Activated gamma-delta T cell treated with anti-CD3 and anti-CD28 coated beads, Interleukin-2, amount 50 U/mL, for 16 hours (primary cell): ENCODE measurements at places on chromosomes 4 and X.

GRCh38 chr4:53500546-53500945 lies 90.7 kb downstream of the LNX1 start:
- no peak for DNase-seq

- DNase-seq, result no peak
These were observed 24.9 kb upstream of the MTM1 start for GRCh38 chrX:150543230-150544155.

GRCh38 chr4:183099537-183100297 lies 660 bp downstream of the WWC2 start:
- no peak for DNase-seq

DNA sequence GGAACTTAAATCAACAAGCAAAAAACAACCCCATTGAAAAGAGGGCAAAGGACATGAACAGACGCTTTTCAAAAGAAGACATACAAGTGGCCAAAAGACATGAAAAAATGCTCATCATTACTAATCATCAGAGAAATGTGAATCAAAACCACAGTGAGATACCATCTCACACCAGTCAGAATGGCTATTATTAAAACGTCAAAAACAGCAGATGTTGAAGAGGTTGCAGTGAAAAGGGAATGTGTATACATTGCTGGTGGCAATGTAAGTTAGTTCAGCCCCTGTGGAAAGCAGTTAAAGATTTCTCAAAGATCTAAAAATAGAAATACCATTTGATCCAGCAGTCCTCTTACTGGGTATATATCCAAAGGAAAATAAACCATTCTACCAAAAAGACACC lies 22.6 kb downstream of the RTL9 start:
- DNase-seq, result no peak

- DNase-seq, result no peak
These were observed 37.7 kb downstream of the SOX3 start for GRCh38 chrX:140467211-140467610.

GRCh38 chrX:111159232-111159631 lies 63.2 kb downstream of the PAK3 start:
- DNase-seq, result no peak

GRCh38 chrX:113828470-113828869 lies 755.4 kb upstream of the HTR2C start:
- no peak for DNase-seq

DNA sequence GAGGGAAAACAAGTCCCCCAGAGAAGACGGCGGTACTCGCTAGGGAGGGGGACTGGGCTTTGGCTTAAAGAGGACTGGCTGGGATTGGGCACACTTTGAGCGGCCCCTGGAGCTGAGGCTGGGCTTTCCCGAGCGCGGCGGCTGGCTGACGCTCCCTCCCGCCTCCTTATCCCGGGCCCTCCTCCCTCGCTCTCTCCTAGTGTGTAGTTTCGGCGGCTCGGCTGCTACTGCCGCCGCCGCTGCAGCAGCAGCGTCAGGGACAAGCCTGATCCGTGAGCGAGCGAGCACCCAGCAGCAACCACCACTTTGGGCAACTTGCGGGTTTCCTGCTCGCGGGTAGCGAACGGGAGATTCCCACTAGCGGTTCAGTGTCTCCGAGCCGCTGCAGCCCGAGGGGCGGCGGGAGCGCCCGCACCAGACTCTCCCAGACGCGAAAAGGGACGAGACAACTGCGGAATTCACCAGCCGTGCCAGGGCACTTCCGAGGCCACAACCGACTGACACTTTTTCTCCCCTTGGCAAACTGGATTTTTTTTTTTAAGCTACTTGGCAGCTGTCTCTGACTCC lies 632 bp upstream of the PCDH7 start:
- no peak for DNase-seq

DNA sequence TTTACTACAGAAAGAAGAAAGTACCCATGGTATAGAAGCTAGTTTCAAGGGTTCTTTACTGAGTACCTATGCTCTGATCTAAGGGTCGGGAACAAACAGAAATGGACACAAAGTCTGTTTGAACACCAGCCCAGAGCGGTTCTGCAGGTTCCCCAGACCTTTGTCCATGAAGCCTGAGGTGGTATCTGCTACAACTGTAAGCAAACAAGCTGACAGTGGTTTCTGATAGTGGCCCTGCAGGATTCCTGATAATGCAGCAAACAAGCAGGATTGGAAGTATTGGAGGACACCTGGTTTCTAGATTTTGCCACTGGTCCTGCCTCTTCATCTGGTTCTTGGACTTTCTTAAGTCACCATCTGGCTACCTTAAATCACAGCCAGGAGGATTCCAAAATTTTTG lies 23.7 kb downstream of the SMPX start:
- DNase-seq, result no peak
